ENCODE measurements at places on chromosomes 5 and 9. TPM values are rescaled to one million over a fixed set of nuclear protein-coding genes. Genes with fewer than 3 reads are reported as not detected.

DNA sequence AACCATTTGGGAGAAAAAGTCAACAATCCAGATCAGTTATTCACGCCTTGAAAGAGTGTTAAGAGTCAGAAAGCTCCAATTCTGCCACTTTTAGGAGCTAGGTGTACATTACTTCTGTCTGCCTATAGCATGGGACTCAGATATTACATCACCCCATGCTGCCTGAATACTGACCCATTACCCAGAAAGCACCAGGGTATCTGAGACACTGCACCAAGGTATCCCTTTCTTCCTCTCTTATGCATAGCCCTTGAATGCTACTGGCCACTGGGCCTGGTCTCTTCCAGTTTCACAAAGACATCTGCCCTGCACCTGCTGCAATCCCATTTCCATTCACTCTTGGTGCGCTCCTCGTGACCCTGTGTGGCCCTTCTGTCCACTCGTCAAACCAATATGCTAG is 2.6 kb downstream of the STRBP start:
- DNase-seq: no peak

ADAM19 gene
- 43.1 TPM for total RNA-seq

ECM2 gene
- total RNA-seq: not detected

- no peak for DNase-seq
Measured at GRCh38 chr5:102713278-102713677, 41.8 kb upstream of the PAM start.

SLC22A4 gene
- 4.9 TPM for total RNA-seq

DNA sequence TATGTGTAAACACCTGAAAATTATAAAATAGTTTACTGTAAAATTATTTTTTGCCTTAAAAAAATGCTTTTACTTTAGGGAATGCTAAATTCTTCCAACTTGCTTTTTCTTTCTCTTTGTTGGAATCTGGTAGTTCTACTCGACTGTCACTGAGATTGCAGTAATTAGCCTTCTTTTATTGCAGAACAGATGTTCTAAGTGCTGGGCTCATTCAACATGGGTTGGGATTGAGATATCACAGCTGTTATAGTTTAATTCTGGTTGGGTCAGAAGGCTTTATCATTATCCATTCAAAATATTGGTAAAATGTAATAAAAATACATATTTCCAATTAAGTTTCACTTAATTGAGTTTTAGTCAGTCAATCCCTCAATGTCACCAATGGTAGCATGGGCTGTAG is 686.7 kb downstream of the CDH18 start:
- no peak for DNase-seq

DNA sequence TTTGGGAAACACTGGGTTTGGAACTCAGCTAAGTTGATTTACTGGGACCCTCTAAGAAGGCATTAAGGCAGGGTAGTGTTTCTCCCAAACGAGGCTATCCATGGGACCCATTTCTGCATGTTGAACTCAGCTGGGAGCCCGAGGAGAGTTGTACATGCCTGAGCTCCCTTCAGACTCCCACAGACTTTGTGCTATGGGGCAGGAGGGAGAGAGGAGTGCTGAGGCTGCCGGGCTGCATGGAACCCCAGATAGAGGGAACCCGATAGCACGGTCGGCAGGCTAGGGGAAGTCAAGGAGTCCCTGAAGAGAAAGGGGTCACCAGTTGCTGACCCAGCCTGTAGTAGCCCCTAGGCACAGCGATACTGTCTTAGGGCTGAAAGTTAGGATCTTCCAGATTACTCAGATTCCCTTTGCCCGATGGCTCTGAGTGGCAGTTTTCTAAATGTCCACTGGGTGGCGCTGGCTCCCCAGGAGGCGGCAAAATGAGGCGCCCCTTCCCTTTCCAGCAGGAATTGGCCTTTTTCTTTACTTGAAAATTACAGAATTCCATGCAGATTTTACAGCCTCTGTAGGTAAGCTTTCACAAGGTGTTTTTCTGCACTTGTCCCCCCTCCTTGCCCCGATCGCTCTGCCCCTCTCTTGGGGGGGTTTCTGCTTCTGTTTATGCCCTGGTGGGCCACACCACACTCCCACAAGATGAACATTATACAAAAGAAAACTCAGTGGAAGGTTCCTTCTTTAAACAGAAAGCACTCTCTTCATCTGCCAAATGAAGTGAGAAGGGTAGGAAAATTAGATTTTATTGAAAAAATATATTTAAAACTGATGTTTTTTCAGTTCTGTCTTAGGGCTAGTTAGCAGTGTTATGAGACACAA is 17.8 kb downstream of the NANS start:
- DNase-seq: peak; percentile 61

- DNase-seq: no peak
Measured at GRCh38 chr9:125549465-125549871, 157.5 kb downstream of the MAPKAP1 start.

DNA sequence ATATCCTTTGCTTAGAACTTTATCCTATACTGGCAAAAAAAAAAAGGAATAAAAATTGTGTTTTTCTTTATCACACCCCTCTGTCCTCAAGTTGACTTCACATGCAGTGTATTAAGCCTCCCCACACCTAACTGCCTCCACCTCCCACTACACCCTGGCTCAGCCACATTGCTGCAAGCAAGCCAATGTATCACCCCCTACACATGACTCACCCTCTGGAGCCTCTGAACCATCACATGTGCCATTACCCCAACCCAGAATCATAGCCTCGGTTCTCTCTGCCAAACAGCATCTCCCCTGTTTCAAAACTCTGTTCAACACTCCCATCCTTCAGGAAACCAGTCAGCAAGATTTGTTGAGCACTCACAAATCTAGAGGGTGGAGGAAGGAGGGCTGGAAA is 209.0 kb downstream of the CWC27 start:
- DNase-seq: no peak

DNA sequence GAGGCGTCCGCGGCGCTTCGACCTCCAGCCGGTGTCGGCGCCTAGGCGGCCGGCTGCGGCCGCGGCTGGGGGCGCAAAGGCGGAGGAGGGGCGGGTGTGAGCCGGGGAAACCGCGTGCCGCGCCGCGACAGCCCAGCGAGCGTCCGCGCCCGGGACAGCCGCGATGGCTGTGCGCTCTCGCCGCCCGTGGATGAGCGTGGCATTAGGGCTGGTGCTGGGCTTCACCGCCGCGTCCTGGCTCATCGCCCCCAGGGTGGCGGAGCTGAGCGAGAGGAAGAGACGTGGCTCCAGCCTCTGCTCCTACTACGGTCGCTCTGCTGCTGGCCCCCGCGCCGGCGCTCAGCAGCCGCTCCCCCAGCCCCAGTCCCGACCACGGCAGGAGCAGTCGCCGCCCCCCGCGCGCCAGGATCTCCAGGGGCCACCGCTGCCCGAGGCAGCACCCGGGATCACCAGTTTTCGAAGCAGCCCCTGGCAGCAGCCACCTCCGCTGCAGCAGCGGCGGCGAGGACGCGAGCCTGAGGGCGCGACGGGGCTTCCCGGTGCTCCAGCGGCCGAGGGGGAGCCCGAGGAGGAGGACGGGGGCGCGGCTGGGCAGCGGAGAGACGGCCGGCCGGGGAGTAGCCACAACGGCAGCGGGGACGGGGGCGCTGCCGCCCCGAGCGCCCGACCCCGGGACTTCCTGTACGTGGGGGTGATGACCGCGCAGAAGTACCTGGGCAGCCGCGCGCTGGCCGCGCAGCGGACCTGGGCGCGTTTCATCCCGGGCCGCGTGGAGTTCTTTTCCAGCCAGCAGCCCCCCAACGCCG is 605 bp downstream of the CHSY3 start:
- DNase-seq: no peak

- no peak for DNase-seq
Measured at GRCh38 chr9:86924206-86924605, 23.1 kb downstream of the GAS1 start.

DNA sequence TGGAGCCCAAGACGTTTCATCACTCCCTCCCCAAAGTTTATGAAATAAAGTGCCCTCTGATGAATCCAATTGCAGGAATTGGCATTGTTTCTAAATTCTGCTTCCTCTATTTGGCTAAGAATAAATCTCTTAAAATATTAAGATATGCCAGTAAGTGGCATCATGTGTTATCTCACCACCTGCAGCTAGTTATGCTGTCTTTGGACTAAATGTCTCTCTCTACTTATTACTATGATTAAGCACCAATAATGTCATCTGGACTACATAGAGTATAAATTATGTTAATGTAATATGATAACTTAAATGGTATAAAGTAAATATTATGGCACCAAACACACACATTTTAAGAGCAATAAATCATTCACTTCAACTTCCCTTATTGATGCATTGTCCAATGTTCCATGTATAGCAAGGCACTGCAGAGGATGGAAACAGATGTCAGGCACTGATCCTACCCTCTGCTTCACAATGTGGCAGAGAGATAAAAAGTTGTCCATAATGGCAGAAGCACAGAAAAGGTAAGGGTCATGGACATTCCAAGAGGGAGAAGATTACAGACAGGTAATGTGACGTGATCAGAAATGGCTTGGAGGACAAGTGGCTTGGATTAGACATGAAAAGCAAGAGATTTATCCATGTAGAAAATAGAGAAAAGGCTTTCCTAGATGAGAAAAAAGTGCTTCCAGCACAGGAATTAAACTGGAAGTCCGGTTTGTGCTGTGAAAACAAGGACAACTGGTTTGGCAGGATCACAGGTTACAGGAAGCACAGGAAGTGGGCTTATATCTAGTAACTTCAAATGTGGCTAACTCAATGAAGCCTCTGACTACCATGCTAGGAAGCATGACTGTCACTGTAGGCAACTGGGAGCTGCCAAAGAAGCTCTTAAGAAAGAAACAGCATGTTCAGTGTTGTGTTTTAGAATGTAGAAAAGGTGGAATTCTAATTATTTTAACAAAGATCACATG is 26.7 kb downstream of the MARCHF11 start:
- no peak for DNase-seq

- no peak for DNase-seq
Measured at GRCh38 chr9:75885652-75886051, 4.8 kb upstream of the PCSK5 start.

Measured in A172 (cell line).